ENCODE measurements at places on chromosomes 12 and 14. TPM values are rescaled to one million over a fixed set of nuclear protein-coding genes. Genes with fewer than 3 reads are reported as not detected.

The NEUROD4 gene
- total RNA-seq: not detected

The OR6C70 gene
- not detected for total RNA-seq

The C12orf75 gene
- 61.8 TPM for total RNA-seq

The PIWIL1 gene
- total RNA-seq: 0.74 TPM

The HSPB8 gene
- total RNA-seq: not detected

The CBLN3 gene
- total RNA-seq: 0.25 TPM

The ASB8 gene
- total RNA-seq: 11.0 TPM

The DENND5B gene
- total RNA-seq: 6.1 TPM

The AMDHD1 gene
- total RNA-seq: 0.27 TPM

GRCh38 chr14:21059842-21060613, 2.4 kb downstream of the RNASE8 start:
- DNase-seq: no peak

DNA sequence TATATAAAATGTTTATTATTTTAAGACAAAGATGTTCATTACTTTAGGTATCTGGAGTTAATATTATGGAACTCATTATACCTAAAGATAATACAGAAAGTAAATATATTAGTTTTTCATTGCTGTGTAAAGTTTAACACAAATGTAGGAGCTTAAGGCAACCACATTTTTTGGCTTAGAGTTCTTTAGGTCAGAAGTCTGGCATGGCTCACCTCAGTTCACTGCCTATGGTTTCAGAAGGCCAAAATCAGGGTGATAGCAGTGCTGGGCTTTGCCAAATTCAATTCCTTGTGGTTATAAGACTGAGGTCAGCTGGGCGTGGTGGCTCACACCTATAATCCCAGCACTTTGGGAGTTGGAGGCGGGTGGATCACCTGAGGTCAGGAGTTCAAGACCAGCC, 35.5 kb upstream of the PRPF39 start:
- DNase-seq: no peak

DNA sequence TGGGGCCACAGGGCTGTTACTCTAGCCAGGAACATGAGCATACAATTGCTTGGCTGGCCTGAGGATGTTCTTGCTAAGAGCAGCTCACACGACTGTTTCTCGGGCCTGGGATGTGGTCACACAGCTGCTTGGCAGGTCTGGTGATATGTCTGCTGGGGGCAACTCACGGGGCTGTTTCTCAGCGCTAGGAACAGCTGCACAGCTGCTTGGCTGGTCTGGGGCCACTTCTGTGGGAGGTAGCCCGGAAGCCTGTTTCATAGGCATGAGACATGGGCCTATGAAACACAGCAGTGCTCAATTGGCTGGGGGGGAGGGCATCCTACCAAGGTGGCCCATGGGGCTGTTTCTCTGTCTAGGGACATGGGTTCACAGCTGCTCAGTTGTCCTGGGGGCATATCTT, 73.4 kb upstream of the DDHD1 start:
- DNase-seq: no peak

GRCh38 chr14:74980731-74981461, 21.8 kb upstream of the EIF2B2 start:
- no peak for DNase-seq

- no peak for DNase-seq
Measured at GRCh38 chr14:87952307-87953094, 40.5 kb downstream of the GALC start.

- DNase-seq: no peak
Measured at GRCh38 chr12:26938701-26939062, 412 bp downstream of the FGFR1OP2 start.

GRCh38 chr14:35333797-35334743, 41.9 kb downstream of the PSMA6 start:
- DNase-seq: no peak

- DNase-seq: peak; percentile 62
Measured at GRCh38 chr12:119115296-119115905, 63.3 kb upstream of the HSPB8 start.

- DNase-seq: no peak
Measured at GRCh38 chr12:60227916-60228315, 632.1 kb downstream of the SLC16A7 start.

- no peak for DNase-seq
Measured at GRCh38 chr12:7864601-7865150, 8.0 kb downstream of the SLC2A14 start.

DNA sequence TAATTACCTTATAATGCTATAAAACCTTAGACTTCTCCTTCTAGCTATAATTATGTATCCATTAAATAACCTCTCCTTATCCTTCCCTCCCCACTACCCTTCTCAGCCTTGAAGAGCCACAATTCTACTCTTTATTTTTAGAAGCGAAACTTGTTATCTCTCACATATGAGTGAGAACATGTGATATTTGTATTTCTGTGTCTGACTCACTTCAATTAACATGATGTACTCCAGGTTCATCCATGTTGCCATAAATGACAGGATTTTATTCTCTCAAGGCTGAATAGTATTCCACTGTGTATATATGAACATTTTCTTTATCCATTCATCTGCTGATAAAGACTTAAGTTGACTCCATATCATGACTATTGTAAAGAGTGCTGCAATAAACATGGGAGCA, 485.6 kb downstream of the FLRT2 start:
- DNase-seq: no peak

DNA sequence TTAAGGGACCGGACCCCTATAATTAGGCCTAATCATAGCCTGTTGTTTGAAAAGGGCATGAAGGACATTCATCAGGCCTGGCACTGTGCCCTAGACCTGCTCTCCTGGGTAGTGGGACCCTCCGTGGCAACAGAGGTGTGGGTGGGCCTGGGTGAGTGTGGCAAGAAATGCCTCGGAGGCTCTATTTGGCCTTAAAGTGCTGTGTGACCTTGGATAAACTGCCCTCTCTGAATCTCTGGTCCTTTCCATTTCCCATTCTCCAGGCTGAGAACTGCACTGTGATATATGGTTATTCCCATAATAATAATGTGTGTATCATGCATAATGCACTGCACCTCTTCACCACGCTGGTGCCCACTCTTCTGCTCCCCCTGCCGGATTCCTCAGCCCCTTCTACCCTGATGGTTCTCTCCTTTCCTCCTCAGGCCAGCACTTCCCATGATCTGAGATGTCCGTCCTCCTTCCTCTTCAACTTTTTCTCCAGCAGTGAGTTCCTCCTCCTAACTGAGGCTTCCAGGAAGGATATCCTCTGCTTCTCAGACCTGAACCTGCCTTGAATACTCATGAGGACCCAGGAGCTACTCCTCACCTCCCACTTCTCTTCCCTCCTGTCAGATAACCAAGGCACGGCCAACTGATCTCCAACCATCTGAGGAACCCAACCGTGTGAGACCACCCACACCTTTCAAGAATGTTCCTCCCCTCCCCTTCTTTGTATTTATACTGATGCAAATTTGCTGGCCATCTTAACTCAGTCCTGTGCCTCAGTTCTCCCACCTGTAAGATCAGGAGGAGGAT, 111.0 kb upstream of the PZP start:
- DNase-seq: no peak

- DNase-seq: no peak
Measured at GRCh38 chr12:114954511-114955055, 270.6 kb upstream of the TBX3 start.

GRCh38 chr12:116977465-116978380, 67.0 kb downstream of the FBXW8 start:
- no peak for DNase-seq

- peak; percentile 75 for DNase-seq
Measured at GRCh38 chr14:82420871-82421270, 887.2 kb upstream of the SEL1L start.

DNA sequence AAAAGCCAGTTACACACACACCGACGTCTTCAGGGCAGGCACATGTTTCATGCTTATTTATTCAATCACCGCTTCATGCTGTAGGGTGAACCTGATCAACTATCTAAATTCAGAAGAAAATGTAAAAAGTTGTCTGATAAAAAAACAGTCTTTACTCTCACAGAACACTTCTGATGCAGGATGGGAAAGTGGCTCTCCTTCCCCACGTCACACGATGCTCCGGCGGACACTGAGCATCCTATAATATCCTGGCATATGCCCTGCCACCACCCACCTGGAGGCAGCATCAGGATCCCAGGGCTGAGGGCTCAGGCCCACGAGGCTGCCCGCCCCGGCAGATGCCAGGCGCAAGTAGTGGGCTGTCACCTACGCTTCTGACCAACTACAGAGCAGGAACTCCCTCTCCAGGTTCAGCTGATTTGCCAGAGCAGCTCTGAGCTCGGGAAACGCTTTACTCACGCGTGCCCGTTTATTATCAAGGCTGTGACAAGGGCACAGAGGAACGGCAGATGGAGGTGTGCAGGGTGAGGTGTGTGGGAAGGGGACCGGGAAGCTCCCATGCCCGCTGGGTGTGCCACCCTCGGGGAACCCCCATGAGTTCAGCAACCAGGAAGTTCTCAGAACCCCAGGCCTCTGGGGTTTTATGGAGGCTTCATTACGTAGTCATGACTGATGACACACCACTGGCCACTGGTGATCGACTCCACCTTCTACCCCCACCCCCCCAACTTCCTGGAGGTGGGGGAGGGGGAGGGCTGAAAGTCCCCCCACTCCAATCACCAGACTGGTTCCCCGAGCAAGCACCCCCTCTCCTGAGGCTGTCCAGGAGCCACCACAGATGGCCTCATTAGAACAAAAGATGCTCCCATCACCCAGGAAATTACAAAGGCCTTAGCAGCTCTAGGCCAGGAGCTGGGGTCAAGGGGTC, 32.1 kb downstream of the SLC15A4 start:
- DNase-seq: no peak

- DNase-seq: no peak
Measured at GRCh38 chr14:105071326-105071725, 6.1 kb upstream of the GPR132 start.

DNA sequence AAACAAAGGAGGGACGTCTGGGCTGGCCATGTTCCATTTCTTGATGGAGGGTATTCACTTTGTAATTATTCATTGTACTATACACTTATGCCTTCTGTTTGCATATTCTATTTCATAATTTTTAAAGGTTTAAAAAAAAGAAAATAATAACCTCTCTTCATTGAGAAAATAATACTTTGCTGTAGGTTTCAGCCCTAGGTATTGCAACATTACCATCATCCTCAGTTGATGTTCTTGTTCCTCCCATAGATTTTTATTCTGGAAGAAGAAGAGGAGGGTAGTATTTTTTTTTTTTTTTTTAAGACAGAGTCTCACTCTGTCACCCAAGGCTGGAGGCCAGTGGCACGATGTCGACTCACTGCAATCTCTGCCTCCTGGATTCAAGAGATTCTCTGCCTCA, 54.7 kb downstream of the PHLDA1 start:
- DNase-seq: no peak

GRCh38 chr14:25868521-25869314, 729.1 kb downstream of the NOVA1 start:
- DNase-seq: no peak

DNA sequence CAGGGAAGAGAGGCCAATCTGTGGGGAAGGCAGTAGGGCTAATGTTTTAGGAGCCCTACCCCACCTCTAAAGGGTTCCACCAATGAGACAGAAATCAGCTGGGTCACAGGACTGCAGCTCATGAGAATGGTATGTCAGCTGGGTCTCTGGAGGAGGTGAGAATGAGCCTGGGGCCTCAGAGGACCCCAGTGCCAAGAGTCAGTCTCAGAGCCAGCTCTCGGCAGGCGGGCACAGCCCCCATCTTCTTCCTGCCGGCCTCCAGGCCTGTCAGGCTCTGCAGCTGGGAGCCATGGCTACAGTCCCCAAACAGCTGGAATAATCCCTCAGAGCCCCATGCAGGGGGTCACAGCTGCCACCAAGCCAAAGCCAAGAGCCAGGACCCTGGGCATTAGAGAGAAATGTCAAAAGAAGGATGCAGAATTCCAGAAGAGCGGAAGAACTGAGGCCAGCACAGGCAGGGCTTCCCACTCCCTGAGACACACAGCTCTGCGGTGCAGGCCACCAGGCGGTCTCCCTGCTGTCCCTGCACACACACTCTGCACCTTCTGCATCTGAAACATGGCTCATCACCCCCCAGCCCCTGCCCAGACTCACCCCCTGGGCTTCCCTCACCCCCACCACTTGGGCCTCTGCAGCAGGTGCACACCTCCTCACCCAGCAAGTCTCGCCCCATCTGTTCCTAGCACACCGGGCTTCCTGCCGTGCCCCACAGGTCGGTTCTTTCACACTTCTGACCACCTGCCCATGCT, 26.0 kb downstream of the ITPK1 start:
- no peak for DNase-seq

All from G401 (cell line).